ENCODE measurements at places on chromosomes 2 and 18.

DNA sequence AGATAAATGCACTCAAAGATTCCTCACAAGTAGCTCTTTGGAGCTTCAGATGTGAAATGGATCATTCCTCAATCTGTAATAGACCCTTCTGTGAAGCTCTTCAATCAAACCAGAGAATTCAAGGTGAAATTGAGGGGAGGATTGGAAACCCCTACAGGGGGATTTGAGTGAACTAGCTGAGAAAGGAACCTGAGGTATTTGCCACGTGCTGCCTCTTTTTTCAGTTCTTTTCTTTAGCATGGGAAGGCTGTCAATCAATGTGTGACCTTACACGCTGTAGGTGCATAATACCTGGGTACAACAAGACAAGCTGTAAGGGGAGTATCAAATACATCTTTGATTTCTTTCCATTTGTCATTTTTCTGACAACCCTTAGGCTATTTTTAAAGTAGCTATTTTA is 46.5 kb upstream of the ZEB2 start:
- DNase-seq = no peak

- no peak for DNase-seq
Observed at GRCh38 chr2:162343492-162343823, 474 bp upstream of the GCA start.

DNA sequence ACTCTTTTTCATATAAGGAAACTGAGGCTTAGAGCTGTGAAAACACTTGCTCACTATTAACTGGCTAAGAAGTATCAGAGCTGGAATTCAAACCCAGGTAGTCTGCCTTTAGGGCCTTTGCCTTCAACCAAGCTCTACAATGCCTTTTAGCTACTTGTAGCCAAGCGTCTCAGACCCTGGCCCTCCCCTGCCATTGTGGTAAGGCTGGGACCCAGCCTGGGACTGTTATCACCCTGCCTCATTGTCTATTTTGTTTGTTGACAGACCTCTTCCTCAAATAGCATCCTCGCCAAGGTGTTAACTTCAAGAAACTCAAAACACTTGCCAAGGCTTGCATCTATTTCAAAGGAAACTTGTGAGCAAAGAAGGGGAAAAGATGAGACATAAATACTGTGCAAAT is 76.7 kb upstream of the CD28 start:
- no peak for DNase-seq

DNA sequence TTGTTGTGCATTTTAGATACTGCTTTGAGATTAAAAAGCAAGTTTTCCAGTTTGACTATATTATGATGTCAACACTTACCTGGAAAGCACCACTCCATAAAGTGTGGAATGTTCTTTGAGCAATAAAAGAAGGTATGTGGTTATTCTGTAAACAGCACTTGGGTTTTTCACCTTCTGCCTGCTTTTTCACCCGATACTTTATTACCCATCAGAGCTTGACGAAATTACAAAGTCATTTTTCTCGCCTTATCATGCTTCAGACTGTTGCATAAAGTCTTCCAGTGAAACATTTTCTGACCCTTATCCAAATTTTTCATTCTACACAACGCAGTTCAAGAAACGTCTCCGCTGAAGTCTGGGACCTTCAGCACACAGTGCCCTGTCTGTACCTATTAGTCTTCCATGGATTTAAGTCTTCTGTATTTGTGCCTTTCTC is 25.2 kb downstream of the CAB39 start:
- DNase-seq = no peak

DNA sequence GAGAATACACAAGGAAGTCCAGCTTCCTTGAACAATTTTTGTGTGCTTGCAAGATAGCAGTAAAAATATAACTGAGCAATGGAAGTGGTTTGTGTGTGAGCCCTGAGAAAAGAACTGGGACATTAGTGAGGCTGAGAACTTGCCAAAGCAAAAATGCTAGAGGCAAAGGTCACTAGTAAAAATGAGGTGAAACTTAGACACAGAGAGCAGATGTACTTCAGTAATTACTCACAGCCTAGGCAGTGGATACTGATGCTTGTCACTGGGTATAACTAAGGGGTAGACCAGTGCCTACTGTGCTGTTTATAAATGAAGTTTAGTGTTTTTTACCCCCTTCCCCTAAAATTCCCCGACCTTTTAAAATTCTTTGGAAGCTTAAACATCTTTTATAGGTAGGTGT is 450.1 kb downstream of the LPIN1 start:
- no peak for DNase-seq

GRCh38 chr2:205321231-205321630 is 361.1 kb upstream of the NRP2 start:
- peak; percentile 37 for DNase-seq
